ENCODE measurements at places on chromosomes 1 and 21.
A peak's percentile ranks its signal among the peaks of the same experiment; 100 is the strongest.

DNA sequence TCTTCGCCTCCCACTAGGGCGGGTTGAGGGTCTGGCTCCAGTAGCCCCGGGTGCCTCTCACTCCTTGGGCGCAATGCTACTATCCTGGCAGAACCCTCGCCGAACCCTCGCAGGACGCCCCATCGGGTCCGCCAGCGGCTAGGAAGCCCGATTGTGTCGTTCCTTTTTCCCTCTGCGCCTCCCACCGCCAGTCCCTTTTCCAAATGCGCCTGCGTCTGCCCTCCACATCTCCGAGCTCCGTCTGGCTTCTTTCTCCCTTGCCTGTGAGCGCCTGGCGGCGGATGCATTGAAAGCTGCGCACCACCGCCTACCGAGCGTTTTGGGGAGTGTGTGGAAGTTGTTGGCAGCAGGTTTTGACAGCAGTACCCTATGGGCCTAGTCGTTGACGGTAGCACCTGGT, 1.0 kb upstream of the DIRAS3 start:
- DNase-seq = peak; percentile 73

GRCh38 chr1:231139659-231140654, 21.9 kb upstream of the TRIM67 start:
- DNase-seq = peak; percentile 62

GRCh38 chr21:33985117-33986050, 69.8 kb upstream of the ATP5PO start:
- no peak for DNase-seq

DNA sequence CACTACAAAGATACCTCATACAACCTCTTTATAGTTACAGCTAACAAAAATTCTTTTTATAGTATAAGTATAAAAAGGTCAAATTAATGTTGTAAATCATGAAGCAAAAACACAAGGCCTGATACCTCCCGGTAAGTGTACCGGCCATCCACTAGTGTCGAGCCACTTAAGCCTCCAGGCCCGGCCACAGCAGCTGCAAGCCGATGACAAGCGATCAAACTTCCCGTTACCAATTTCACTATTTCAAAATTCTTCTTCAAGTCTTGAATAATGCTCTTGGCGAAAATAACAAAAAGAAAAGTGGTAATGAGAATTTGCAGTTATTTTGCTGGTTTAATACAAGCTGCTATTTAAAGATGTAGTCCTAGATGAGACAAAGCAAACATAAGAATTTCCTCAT, 67.6 kb downstream of the USP24 start:
- no peak for DNase-seq

GRCh38 chr1:216945538-216946080, 222.4 kb upstream of the ESRRG start:
- DNase-seq = no peak

- DNase-seq = no peak
Measured at GRCh38 chr1:6378096-6378746, 15.3 kb downstream of the ACOT7 start.

- no peak for DNase-seq
Measured at GRCh38 chr1:71792264-71792663, 490.1 kb downstream of the NEGR1 start.

DNA sequence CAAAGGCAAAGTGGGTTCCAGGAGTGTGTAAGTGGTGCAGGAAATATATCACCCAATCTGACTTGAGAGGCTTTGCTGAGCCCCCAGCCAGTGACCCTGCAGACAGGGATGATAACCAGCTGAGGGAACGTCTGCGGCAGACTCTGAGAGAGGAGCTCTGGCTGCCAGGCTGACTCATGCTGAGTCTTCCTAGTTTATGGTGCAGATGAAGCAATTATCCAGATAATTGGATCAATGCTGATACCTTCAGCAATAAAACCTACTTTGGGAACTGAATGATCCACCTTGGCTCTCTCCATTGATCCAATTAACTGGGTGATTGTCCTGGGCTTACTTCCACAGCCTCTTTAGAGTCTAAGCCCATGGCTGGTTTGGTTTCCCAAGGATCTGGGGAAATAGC, 7.3 kb downstream of the C8B start:
- peak; percentile 22 for DNase-seq

- DNase-seq = no peak
Measured at GRCh38 chr1:226641671-226642231, 93.2 kb downstream of the STUM start.

DNA sequence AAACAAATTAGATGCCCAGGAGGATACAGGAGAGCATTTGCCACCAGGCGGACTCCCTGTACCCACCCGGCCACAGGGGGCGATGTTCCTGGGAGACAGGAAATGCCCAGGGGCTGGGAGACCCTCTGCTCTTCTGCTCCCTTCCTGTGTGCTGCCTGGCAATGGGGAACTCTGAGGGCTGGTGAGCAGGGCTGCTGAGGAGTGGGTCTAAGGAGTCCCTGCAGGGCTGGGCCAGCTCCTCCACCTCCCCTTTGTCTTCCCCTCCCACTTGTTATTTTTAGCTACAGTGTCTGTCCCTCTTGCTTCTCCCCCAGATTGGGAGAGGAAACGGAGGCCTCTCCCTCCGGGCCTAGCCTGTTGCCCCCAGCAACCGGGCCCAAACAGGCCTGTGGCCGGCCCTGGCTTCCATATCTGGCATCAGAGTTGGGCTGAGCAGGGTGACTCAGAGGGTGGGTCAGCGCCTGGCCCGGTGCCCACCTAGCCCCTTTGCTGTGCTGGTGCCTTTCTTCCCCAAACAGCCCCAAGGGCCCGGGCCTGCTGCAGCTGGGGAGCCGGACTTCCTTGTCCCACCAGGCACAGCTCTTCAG, 11.6 kb downstream of the LMNA start:
- DNase-seq = peak; percentile 99

DNA sequence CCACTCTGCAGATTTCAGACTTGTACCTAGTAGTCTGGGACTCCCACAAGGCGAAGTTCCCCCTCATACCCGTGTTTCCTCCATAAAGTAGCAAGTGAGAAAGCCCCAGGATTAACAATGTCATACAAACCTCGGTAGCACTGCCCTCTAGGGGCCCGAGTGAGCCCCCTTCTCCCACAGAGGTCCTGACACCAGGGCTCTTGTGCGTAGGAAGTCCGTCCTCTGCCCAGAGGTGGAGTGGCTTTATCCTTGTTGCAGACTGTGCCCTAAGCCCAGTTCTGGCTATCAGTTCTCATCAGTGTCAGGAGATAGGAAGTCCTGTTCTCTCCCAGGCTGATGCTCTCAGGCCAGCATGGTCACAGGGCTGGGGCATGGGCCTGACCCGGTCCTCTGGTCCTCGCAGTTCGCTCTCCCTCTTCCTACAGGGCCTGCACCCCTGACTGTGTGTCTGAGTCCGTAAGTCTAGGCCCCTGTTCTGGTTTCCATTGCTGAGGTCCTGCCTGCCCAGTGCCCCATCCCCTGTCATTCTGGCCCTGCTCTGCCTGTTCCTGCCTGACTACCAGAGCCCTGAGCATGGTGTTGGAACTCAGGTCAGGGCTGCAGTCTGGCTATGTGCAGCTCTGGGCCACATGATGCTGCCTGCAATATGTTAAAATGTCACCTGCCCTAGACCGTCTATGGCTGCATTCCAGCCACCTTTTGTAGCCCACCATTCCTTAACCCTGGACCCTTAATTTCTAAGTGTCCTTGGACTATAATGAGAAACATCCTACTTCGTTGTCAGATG, 285.6 kb downstream of the ASTN1 start:
- DNase-seq = no peak

- DNase-seq = no peak
Measured at GRCh38 chr1:244957525-244957924, 93.2 kb upstream of the HNRNPU start.

- DNase-seq = peak; percentile 63
Measured at GRCh38 chr1:1290238-1290731, 10.0 kb downstream of the SCNN1D start.

- no peak for DNase-seq
Measured at GRCh38 chr1:173717238-173717637, 2.5 kb downstream of the KLHL20 start.

DNA sequence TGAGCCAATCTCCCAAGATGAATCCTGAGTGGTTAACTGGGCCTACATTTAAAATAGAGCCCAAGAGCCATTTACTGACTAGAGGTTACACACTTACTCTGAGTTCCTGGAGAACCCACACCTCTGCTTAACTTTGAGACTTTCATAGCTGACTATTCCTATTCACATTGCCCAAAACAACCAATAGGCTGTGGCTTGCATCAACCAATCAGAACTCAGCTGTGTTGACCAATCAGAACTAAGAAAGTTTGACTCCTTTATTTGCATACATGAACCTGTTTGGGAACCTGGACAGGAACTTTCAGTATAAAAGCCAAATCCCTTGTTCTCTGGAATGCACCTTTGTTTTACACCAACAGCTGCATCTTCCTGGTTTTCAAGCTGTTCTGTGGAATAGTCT, 9.5 kb downstream of the ZSWIM5 start:
- no peak for DNase-seq

GRCh38 chr1:154481053-154481452, 21.0 kb upstream of the TDRD10 start:
- no peak for DNase-seq

DNA sequence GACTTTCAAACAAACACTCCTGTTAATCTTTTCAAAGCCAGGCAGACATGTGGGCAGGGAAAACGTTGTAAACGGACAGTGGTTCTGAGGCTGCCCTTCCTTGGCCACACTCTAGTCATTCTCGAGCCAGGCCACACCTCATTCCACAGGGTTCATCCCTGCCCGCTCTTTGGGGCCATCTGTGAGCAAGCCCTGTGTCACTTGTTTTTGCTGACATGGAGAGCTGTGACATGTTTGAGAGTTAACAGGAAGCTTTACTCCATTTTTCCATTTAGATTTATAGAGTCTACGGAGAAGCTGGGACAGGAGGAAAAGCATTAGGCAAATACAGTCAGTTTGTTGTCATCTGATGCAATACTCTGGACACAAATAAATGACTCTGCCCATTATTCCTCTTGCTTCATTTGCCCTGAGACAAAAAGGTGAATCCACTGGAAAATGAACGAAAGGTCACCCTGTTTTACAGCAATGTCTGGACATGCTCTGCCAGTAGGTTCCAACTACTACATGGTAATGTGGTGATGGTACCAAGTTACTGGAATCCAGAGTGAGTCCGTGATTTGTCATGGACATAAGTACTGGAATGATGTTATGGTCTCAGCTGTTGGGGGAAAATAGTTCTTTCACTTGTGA, 126.9 kb downstream of the CLIC6 start:
- DNase-seq = peak; percentile 93

DNA sequence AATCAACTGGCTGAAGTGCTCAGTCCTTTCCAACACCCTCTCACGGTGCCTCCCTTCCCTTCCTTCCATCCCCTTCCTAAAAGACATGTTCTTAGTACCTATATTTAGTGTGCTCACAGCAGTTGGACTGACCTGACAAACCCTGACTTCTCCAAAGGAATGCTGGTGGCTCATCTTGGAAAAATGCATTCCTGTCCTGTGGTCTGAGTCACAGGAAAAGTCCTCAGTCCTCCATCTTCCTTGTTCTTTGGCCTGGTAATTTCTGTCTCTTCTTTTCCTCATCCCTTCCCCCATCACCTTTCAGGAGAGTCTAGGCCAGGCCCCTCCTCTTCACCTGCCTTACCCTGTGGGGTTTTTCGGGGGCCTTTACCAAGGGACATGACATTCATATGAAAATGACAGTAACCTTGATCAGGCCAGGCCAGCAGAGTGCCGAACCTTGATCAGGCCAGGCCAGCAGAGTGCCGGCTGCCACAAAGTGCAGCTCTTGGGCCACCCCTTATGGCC, 7.2 kb downstream of the ATP1B1 start:
- DNase-seq = peak; percentile 94

DNA sequence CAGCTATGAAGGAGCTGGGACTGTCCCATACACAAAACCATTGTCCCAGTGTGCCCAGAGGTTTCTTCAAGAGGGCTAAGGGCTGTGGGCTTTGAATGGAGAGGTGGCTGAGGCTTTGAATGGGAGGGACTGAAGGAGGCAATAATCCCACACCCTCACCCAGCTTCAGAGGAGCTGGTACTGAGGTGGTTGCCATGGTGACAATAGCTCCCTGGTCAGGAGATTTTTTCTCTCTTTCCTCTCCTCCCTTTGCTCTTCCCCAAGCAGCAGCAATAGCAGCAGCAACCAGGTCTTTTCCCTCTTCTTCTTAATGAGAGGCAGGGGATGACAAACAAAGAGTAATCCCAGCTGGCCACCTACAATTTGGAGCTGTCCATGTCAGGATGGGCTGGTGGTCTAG, 1.6 kb downstream of the HPCAL4 start:
- DNase-seq = no peak

DNA sequence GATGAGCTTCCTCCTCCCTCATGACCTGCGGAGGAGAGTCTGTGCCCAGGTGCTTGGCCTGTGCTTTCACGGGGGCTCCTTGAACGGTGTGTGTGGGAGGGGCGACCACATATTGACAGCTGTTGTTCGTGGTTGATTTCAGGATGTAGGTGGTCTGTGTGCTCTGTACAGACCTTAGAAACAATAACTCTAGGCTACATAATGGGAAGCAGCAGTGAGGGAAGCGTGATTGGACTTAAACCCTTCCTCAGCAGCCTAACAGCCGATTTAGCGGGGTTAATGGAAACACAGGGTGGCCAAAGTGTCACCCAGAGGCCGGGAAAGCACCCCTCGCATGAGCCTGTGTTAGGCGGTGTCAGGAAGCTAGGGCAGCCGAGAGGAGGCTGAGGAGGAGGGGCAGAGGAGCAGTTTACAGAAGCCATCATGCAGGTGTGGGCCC, 56.0 kb downstream of the TBCE start:
- DNase-seq = no peak

Measured in mesenchymal stem cell (in vitro differentiated cells and primary cell).